ENCODE measurements at places on chromosomes 4 and X.

- DNase-seq, result no peak
These were observed 395.1 kb upstream of the GNPDA2 start for GRCh38 chr4:45121426-45121975.

GRCh38 chr4:121950680-121951520, 960 bp downstream of the TRPC3 start:
- no peak for DNase-seq

DNA sequence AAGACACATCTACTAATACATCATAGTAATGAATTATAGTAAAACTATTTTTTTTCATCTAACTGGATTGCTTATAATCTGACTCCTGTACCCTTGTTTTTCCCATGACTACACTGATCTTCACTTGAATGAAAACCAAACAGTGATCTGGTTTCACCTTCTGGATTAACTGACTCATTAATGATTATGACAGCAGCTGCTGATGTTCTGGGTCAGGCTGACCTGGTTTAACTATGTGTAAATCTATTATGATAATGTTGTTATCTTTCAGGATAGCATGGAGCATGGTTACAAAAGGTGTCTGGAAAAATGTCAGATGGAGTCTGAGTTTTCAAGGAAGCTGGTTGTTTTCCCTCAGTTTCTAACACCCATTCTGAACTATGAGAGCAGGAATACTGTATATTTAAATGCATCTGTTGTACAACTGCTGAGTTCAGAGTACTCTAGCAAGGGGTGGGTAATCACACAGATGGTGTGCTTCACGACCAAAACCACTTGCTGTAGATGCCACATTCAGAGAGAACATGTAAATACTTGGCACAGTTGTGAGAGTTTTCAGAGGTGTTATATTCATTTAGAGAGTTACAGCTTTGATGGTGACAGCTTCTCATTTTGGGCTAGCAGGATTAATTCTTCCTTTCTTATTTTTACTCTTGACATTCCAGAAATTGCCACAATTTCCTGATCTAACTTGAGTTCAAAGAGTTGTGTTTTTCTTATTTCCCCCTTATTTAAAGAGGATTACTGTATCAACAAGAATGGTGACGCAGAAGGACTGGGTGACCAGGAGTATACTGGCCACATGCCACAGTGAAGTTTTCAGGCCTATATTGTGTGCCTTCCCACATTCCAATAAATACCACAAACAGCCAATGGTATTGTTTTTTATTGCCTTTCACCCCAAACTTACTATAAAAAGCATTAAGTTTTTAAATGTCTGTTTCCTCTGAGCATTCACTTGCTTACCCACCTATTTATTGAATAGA, 249.7 kb upstream of the TET2 start:
- no peak for DNase-seq

DNA sequence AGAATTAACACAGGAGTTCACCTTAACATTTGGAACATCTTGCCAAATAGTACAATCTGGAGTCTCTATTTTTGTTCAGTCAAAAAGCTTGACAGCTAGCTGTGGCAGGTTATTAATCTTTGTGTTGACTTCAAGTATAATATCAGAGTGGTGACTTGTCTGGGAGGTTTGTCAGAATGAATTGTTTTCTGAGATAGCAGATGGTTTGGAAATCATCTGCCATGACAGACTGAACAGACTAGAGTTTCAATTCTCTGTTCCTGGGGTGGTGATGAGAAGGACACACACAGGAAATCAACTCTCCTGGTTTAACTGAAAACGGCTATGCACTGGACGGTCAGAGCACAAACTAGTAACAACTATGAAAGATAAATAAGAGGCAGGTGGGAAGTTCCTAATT, 203.3 kb upstream of the EMCN start:
- DNase-seq, result no peak

All from Jurkat, Clone E6-1 (cell line).